ENCODE measurements at places on chromosomes 2 and 18. TPM values are rescaled to one million over a fixed set of nuclear protein-coding genes. Genes with fewer than 3 reads are reported as not detected.

- H3K36me3 ChIP-seq: peaks cover 28% of the 10 kb centered on the region
- H3K27me3 ChIP-seq: no peaks in the 10 kb centered on the region
- no peak overlapping the region for H3K27ac ChIP-seq
- no peak overlapping the region for H3K4me3 ChIP-seq
- peaks cover 5% of the 10 kb centered on the region for H3K4me1 ChIP-seq
- DNase-seq: no peak
Measured at GRCh38 chr2:202945497-202945896, 33.4 kb downstream of the CARF start.

GRCh38 chr18:58180738-58181353, 136.8 kb downstream of the NEDD4L start:
- no peaks in the 10 kb centered on the region for H3K4me1 ChIP-seq
- H3K27ac ChIP-seq: no peak overlapping the region
- H3K4me3 ChIP-seq: no peak overlapping the region
- no peaks in the 10 kb centered on the region for H3K36me3 ChIP-seq
- peak; percentile 80 for DNase-seq
- peaks cover 1% of the 10 kb centered on the region for H3K27me3 ChIP-seq

- peak; percentile 85 for DNase-seq
- H3K4me1 ChIP-seq: peaks cover 32% of the 10 kb centered on the region
- H3K36me3 ChIP-seq: no peaks in the 10 kb centered on the region
- peaks cover 12% of the 10 kb centered on the region for H3K27me3 ChIP-seq
- peak overlapping the region; percentile 39 for H3K4me3 ChIP-seq
Measured at GRCh38 chr2:157261199-157261782, 3.8 kb downstream of the GALNT5 start.

DNA sequence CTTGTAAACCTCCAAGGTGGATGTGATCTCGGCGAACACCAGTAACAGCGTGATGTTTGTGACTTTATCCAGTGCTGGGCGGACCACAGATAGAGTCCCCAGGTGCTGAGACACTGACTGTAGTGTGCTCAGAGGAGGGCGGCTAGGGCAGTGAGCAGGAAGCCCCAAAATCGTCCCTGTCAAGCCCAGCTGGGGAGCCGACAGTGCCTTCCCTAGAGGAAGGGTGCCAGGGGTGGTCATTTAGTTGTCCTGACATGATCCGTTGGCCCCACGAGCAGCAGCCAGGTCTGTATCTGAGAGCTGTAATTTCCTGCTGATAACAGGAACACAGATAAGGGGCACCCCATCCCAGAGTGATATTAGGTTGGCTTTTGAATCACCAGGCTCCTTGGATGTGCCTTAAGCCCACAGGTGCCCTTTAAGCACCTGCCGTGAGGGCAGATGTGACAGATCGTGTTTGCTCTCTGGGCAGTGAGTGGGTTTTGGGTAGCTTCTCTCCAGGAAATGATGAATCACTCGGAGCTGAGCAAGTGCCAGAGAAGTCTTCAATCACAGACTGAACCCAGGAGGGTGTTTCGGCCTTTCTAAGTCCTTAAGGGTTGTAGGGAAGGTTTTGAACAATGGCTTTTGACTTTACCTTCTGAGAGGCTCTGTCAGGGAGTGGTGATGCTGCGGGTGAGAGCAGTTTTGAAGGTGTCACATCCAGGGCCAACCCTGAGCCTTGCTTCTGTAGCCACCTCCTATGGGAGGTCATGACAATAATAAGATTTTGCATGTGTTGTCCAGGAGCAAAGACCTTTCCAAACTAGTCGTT, 7.7 kb downstream of the LPIN1 start:
- H3K27me3 ChIP-seq: no peaks in the 10 kb centered on the region
- H3K36me3 ChIP-seq: peaks cover 14% of the 10 kb centered on the region
- peak overlapping the region; percentile 76 for H3K4me3 ChIP-seq

DNA sequence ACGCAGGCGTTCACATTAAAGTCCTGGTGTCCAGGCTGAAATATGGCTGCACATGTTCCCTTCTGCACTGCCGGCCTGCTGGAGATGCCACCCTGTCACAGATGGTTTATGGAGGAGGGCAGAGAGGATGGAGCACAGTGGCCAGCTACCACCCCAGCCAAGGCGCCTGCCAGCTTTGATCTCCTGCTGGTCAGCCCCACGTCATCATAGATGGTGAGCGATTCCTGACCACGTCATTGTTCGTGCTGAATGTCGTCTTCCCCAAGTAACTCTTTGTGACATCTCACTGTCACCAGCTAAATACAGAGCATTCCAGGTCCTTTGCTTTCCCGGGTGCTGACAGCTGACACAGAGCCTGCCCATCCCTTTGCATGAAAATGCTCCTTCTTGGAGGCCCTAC, 248.3 kb downstream of the TTC32 start:
- no peaks in the 10 kb centered on the region for H3K36me3 ChIP-seq
- H3K27me3 ChIP-seq: peaks cover 5% of the 10 kb centered on the region
- DNase-seq: no peak
- no peak overlapping the region for H3K27ac ChIP-seq
- H3K4me1 ChIP-seq: no peaks in the 10 kb centered on the region

- H3K27me3 ChIP-seq: no peaks in the 10 kb centered on the region
- peaks cover 95% of the 10 kb centered on the region for H3K4me1 ChIP-seq
- H3K36me3 ChIP-seq: peaks cover 36% of the 10 kb centered on the region
- DNase-seq: no peak
- peak overlapping the region; percentile 61 for H3K27ac ChIP-seq
Measured at GRCh38 chr18:77071061-77071460, 61.5 kb downstream of the MBP start.

GRCh38 chr2:237261327-237261726, 152.6 kb downstream of the COL6A3 start:
- no peak for DNase-seq
- peaks cover 3% of the 10 kb centered on the region for H3K4me1 ChIP-seq
- no peaks in the 10 kb centered on the region for H3K36me3 ChIP-seq
- no peak overlapping the region for H3K27ac ChIP-seq
- no peak overlapping the region for H3K4me3 ChIP-seq
- H3K27me3 ChIP-seq: peaks cover 4% of the 10 kb centered on the region

GRCh38 chr2:70870790-70871189, 35.2 kb upstream of the CD207 start:
- no peaks in the 10 kb centered on the region for H3K36me3 ChIP-seq
- H3K4me1 ChIP-seq: no peaks in the 10 kb centered on the region
- no peak overlapping the region for H3K4me3 ChIP-seq
- DNase-seq: no peak
- H3K27ac ChIP-seq: no peak overlapping the region

DNA sequence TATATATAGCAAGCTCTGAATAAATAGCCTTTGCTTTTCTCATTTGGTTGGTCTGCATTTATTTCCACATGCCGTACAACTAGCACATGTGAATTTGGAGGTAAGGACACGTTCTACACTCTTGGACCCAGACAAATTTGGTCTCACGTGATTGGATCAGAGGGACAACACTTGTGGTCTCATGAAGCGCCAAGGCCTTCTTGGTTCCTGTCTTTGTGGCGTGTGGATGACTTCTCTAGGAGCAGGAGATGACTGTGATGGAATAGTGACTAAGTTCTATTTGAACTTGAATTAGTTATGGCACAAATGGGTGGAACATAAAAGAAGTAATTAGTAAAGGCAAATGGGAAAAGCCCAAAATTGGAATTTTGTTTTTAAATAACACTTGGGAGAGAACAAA, 206.9 kb downstream of the BCL2 start:
- peaks cover 8% of the 10 kb centered on the region for H3K27me3 ChIP-seq
- H3K36me3 ChIP-seq: no peaks in the 10 kb centered on the region
- no peak overlapping the region for H3K4me3 ChIP-seq
- no peak for DNase-seq
- peaks cover 17% of the 10 kb centered on the region for H3K4me1 ChIP-seq
- no peak overlapping the region for H3K27ac ChIP-seq

DNA sequence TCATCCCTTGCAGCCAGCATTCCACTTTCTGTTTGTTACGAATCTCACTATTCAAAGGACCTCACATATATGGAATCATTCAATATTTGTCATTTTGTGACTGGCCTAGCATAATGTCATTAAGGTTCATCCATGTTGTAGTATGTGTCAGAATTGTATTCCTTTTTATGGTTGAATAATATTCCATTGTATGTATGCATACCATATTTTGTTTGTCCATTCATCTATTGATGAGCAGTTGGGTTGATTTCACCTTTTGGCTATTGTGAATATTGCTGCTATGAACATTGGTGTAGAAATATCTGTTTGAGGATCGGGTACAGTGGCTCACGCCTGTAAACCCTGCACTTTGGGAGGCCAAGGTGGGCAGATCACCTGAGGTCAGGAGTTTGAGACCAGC, 35.0 kb downstream of the PSMD14 start:
- no peak overlapping the region for H3K4me3 ChIP-seq
- DNase-seq: no peak
- H3K27ac ChIP-seq: no peak overlapping the region
- H3K27me3 ChIP-seq: no peaks in the 10 kb centered on the region
- peaks cover 11% of the 10 kb centered on the region for H3K4me1 ChIP-seq
- peaks cover 55% of the 10 kb centered on the region for H3K36me3 ChIP-seq

- peaks cover 22% of the 10 kb centered on the region for H3K27me3 ChIP-seq
- no peak overlapping the region for H3K4me3 ChIP-seq
- H3K4me1 ChIP-seq: no peaks in the 10 kb centered on the region
- no peak overlapping the region for H3K27ac ChIP-seq
- DNase-seq: no peak
Measured at GRCh38 chr2:128054104-128054885, 26.4 kb upstream of the SAP130 start.

DNA sequence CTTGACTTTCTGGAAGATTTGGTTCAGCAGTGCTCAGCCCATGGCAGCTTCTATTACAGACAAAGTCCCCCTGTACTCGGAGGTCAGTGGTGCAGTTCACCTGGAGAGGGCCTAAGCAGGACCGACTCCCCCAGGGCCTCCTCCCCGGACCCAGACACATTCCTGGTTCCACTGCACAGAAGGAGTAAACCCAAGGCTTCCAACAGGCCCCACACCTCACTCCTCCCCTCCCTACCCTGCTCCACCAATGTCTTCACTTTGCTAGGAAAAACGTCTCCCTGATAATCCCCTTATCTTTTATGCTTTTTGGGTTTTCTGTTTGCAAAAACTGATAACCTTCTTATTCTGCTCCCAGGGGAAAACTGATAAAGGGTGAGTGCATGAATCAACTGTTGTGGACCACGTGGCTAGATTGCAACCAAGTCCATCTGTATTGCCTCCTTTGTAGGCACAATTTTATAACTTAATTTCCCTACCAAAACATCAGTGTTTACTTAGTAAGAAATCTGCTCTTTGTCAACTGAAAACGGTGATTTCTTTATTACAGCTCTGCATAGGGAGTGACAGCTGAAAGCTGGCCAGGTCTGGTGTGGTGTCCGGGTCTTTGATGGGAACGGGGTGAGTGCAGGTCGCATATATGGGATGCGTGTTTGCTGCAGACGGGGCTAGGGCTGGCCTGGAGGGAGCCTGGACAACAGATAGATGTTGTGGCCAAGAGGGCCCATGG, 202.5 kb downstream of the GLI2 start:
- no peak for DNase-seq
- no peak overlapping the region for H3K27ac ChIP-seq
- no peak overlapping the region for H3K4me3 ChIP-seq
- no peaks in the 10 kb centered on the region for H3K36me3 ChIP-seq

DNA sequence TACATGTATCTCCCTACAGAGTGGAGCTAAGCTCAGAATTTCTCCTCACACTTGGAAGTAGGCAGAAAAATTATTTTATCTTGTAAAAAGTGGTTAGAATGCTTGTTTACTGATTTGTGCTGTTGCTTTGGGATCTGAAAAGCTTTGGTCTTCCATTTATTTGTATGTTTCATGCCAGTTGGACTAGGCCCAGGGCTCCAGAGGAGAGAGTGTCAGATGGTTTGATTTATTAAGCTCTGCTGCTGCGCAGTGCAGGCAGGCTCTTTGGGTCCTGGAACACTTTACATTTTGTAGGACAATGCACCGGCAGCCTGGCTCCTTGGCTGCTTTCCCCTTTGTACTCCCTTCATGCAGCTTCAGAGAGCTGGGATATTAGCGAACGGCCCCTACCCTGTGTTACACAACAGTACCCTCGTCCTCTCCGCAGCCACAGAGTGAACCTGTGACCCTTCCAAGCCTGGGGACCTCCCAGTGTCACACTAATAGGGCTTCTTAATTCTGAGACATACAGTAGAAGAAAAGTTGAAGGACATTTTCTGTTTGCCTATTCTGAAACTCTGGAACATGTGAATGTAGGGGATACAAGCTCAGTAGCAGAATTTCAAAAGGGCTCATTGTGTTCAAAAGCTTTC, 56.7 kb upstream of the EML6 start:
- peaks cover 8% of the 10 kb centered on the region for H3K4me1 ChIP-seq
- H3K36me3 ChIP-seq: peaks cover 41% of the 10 kb centered on the region
- H3K27me3 ChIP-seq: no peaks in the 10 kb centered on the region

- H3K4me1 ChIP-seq: peaks cover 77% of the 10 kb centered on the region
- no peak for DNase-seq
- H3K27ac ChIP-seq: peak overlapping the region; percentile 84
- H3K27me3 ChIP-seq: no peaks in the 10 kb centered on the region
- no peak overlapping the region for H3K4me3 ChIP-seq
- H3K36me3 ChIP-seq: peaks cover 34% of the 10 kb centered on the region
Measured at GRCh38 chr2:225019105-225019504, 23.2 kb downstream of the DOCK10 start.

DNA sequence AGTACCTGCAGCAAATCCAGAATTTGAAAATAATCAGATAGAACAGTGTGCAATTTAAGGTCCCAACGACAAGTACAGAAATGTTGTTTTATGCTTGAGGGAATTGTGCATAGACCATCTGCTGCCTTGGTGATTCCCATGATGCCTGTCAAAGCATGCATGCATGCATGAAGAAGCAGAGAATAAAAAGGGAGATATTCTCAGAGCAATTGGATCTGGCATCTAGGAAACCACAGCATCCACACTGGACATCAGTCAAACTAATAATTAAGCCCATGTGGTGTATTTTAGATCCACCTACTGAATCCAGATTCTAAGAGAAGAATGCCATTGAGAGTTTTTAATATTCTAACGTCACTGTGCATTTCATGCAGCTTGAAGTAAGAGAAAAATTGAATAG, 361.2 kb downstream of the FSIP2 start:
- no peak for DNase-seq
- no peaks in the 10 kb centered on the region for H3K36me3 ChIP-seq
- H3K4me1 ChIP-seq: no peaks in the 10 kb centered on the region
- no peak overlapping the region for H3K4me3 ChIP-seq

DNA sequence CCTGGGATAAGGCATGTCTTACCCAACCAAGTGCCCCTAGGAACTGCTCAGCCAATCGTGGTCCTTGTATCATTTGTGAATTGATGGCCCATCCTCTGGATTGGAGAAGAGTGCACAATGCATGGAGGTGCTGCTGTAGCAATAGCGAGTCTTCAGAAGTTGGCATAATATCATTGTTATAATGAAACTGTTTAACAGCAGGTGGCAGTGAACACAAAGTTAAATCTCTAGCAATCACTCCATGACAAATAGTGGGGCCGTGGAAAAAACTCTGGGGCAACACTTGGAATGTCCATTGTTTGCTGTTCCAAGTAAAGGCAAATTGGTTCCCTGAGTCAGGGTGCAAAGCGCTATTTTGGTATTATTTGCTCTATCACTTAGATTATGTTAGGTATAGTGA, 11.4 kb downstream of the REG1A start:
- H3K36me3 ChIP-seq: no peaks in the 10 kb centered on the region
- H3K4me3 ChIP-seq: no peak overlapping the region
- H3K4me1 ChIP-seq: no peaks in the 10 kb centered on the region
- H3K27me3 ChIP-seq: no peaks in the 10 kb centered on the region

HOXD4 gene
- total RNA-seq: not detected

RAB6C gene
- not detected for total RNA-seq

PLB1 gene
- total RNA-seq: 0.50 TPM

STARD6 gene
- not detected for total RNA-seq

Measured in activated CD8-positive, alpha-beta T cell treated with anti-CD3 and anti-CD28 coated beads for 36 hours (primary cell).